ENCODE measurements at places on chromosomes 16 and 17. TPM values are rescaled to one million over a fixed set of nuclear protein-coding genes. Genes with fewer than 3 reads are reported as not detected.

Gene RNF112
- 0.61 TPM for polyA plus RNA-seq

Gene SP6
- 2.9 TPM for polyA plus RNA-seq

Gene ZSCAN10
- 0.11 TPM for polyA plus RNA-seq

Gene HOXB7
- 48.7 TPM for polyA plus RNA-seq

Gene NPIPA3
- polyA plus RNA-seq: 8.2 TPM

Gene OR1A1
- not detected for polyA plus RNA-seq

Gene ACSM2A
- 84.9 TPM for polyA plus RNA-seq

Gene PLCG2
- 37.6 TPM for polyA plus RNA-seq

Gene TMEM11
- polyA plus RNA-seq: 21.9 TPM

Gene UNC13D
- 5.7 TPM for polyA plus RNA-seq

Gene WFIKKN2
- 0.97 TPM for polyA plus RNA-seq

Gene GLIS2
- 31.1 TPM for polyA plus RNA-seq

Gene ZNF19
- 14.3 TPM for polyA plus RNA-seq

Gene OR4D1
- not detected for polyA plus RNA-seq

Gene WIPF2
- polyA plus RNA-seq: 26.1 TPM

Measured in right renal cortex interstitium (tissue), 3 donors.